ENCODE measurements at places on chromosomes 6 and 20.

DNA sequence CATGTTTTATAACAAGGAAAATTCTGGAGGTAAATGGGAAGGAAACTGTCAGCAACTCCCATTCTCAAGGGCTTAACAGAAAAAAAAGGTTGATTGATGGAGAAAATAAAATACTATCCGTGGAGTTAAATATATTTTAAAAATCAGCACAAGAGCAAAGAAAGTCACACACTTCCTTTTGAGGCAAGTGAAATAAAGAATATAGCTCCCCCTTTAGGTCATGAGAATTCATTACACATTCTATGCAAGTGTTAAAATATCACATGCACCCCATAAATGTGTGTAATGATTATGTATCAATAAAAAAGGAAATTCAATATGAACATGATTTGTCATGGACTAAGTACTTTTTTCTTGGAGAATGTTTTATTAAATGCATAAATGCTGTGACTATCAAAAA lies 349.2 kb downstream of the TPBG start:
- DNase-seq, result no peak

DNA sequence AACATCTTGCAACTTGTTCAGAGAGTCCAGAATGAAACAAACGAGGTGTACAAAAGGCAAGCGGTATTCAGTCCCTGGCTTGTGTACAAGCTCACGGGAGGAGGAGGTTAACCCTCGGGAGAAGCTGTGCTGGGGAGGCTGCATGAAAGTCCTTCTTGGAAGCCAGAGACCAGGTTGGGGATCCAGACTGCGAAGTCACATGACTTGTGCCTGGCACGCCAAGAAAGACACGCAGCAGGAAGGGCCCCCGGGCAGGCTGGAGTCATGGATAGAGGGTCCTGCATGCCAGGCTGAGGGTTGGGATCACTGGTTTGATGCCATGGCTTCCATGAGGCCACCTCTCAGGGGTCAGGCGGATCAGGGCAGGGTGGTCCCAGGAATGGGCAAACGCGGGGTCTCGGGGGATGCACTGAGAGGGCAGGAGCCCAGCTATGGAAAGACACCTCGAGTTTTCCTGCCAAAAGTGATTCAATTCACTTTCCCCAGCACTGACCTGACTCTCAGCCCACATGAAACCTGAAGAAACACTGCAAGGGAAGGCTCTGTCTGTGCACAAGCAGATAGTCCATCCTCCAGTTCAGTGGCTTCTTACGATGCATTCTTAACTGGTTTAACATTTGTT lies 79.4 kb downstream of the DLL1 start:
- DNase-seq, result no peak

GRCh38 chr6:52543729-52544601 lies 32.9 kb downstream of the TRAM2 start:
- no peak for DNase-seq

GRCh38 chr6:157952861-157953351 lies 28.8 kb upstream of the SYNJ2 start:
- no peak for DNase-seq

- DNase-seq, result no peak
These were observed 16.2 kb upstream of the RNF39 start for GRCh38 chr6:30091577-30092381.

DNA sequence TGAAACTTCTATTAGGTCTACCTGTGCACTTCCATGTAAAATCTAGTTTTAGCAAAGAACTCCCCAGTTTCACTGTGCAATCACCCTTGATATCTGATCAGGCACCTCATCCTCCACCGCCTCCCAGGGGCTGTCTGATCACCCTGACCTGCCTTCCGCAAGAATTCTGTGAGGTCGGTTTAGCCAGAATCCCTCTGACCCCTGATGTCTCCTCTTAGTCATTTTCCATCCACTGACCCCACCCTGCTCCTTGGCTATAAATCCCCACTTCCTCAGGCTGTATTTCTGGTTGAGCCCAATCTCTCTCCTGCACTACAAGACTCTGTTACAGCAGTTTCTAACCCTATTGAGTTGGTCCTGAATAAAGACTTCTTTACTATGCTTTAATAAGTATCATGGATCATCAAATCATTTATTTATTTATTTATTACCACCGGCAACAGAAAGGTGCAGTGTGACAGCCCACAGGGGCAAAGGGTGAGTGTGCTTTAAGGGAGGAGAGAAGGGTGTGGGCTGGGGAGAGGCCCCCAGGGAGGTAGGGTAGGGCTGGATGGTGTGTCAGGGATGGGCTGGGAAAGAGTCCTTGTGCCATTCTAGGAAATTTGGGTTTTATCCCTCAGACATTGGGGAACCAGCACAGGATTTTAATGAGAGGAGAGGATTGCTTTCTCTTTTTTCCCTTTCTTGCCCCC lies 11.2 kb upstream of the SERPINB6 start:
- no peak for DNase-seq

- no peak for DNase-seq
These were observed 4.6 kb upstream of the LSM14B start for GRCh38 chr20:62117658-62118057.

GRCh38 chr6:43634702-43635303 lies 837 bp upstream of the MAD2L1BP start:
- no peak for DNase-seq

DNA sequence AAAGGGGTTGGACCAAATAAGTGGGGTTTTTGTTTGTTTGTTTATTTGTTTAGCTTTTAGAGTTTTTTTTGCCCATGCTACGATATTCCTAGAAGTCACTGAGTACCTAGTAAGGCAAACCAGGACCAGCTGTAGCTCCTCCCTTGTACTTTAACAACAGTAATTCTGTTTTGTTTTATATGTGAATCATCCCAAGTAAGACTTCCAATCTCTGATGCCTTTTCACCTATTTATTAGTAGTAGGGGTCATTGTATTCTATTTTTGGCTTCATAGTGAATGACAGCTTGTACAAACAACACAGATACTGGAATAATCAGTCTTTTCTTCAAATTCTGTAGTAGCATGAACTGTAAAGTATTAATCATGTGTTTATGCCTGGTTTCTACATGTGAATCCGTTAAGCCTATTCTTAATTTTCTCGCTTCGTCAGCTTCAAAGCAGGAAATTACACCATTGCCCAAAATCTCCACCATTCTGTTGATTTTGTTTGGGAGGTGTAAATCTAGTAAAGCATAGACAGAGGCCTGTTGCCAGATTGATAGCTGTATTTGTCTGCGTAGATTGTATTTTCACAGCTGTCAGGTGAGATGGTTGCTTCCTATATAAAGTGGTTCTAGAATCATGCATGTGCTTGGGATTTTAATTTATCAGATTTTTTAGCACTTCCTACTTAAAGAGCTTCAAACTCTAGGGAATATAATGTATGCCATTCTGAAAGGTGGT lies 151.5 kb upstream of the FLRT3 start:
- no peak for DNase-seq

DNA sequence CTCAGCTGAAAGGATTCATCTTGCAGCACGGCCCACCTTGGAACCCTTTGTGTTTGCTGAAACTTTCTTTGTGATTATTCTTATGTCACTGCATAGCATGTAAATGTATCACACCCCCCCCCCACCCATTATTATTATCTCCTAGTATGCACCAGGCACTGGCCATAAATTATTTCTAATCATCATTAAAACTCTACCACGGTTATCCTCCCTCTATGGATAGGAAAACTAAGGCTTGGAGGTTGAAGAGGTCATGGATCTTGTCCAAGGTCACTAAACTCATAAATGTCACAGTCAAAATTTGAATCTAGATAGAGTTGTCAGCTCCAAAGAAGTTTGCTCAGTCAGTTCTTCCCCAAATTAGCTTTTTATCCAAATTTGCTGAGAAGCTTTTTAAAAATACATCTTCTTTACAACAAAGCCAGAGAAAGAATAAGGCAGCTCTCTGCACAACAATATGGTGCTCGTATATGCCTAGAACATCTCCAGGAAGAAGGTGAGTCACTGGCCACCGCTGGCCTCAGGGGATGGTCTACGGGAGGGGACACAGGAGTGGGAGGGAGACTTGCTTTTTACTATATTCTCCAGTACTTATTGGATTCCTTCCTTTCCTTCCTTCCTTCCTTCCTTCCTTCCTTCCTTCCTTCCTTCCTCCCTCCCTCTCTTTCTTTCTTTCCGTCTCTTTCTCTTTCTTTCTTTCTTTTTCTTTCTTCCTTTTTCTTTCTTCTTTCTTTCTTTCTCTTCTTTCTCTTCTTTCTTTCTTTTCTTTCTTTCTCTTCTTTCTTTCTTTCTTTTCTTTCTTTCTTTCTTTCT lies 134.5 kb downstream of the VEGFA start:
- DNase-seq, result no peak

Data from NCI-H1436 treated with DMSO at 0.1 percent for 48 hours (cell line).